Activated naive CD8-positive, alpha-beta T cell treated with anti-CD3 and anti-CD28 coated beads for 36 hours (primary cell): ENCODE measurements at places on chromosomes 2 and 18. TPM values are rescaled to one million over a fixed set of nuclear protein-coding genes. Genes with fewer than 3 reads are reported as not detected.
A peak's percentile ranks its signal among the peaks of the same experiment; 100 is the strongest.

The NTSR2 gene
- total RNA-seq = not detected

The COPS9 gene
- total RNA-seq = 158 TPM

The AMER3 gene
- not detected for total RNA-seq

The CWC22 gene
- 30.6 TPM for total RNA-seq

The TUBA4B gene
- total RNA-seq = not detected

The PMS1 gene
- 48.8 TPM for total RNA-seq

- no peak overlapping the region for H3K27ac ChIP-seq
- peaks cover 4% of the 10 kb centered on the region for H3K27me3 ChIP-seq
- no peak for DNase-seq
- H3K4me3 ChIP-seq = no peak overlapping the region
- H3K36me3 ChIP-seq = no peaks in the 10 kb centered on the region
Measured at GRCh38 chr18:51300912-51301311, 103.4 kb upstream of the MEX3C start.

GRCh38 chr2:102187496-102188150 lies 800 bp downstream of the IL1RL2 start:
- H3K27ac ChIP-seq = peak overlapping the region; percentile 85
- H3K27me3 ChIP-seq = peaks cover 37% of the 10 kb centered on the region
- peak overlapping the region; percentile 76 for H3K4me3 ChIP-seq
- H3K36me3 ChIP-seq = peaks cover 6% of the 10 kb centered on the region
- peak; percentile 51 for DNase-seq
- H3K4me1 ChIP-seq = peaks cover 11% of the 10 kb centered on the region

- DNase-seq = no peak
- no peak overlapping the region for H3K27ac ChIP-seq
- H3K27me3 ChIP-seq = no peaks in the 10 kb centered on the region
- H3K4me1 ChIP-seq = peaks cover 8% of the 10 kb centered on the region
Measured at GRCh38 chr2:169871994-169872393, 44.7 kb downstream of the UBR3 start.

GRCh38 chr18:31835528-31836133 lies 75.0 kb upstream of the SLC25A52 start:
- H3K27ac ChIP-seq = no peak overlapping the region
- no peaks in the 10 kb centered on the region for H3K4me1 ChIP-seq

DNA sequence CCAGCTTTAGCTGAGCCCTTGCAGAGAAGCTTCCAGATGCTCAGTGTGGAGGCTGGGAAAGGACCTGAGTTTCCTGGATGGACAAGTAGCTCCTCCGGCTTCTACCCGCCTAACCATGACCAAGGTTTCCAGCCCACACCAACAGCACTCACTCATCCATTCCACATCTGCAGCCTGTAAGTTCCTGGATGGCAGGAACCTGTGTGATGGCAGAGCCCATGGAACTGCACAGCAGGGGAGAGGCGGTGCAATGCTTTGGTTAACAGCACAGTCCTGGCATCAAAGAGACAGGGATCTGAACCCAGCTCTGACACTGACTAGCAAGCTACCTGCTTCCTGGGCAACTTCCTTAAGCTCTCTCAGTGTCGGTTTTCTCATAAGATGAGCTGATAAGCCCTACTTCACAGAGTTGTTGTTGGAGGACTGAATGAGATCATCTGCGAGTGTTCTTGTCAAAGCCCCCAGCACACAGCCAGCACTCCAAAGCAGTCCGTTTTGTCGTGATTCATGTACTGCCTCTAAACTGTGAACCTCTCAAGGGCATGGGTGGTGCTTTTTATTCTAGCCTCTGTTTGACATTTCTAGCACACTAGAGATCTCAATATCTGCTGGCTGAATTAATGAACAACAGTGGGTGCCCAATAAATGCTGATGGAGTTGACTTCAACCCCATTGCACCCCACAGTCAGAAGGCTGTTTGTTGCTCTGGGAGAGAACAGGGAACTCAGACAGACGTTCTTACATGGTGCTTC lies 41.6 kb upstream of the OTOF start:
- H3K27me3 ChIP-seq = no peaks in the 10 kb centered on the region
- peaks cover 13% of the 10 kb centered on the region for H3K4me1 ChIP-seq
- DNase-seq = no peak
- H3K27ac ChIP-seq = no peak overlapping the region

- DNase-seq = no peak
- no peak overlapping the region for H3K27ac ChIP-seq
- H3K27me3 ChIP-seq = no peaks in the 10 kb centered on the region
- H3K4me1 ChIP-seq = no peaks in the 10 kb centered on the region
- H3K4me3 ChIP-seq = no peak overlapping the region
- peaks cover 4% of the 10 kb centered on the region for H3K36me3 ChIP-seq
Measured at GRCh38 chr2:160820691-160821090, 327.1 kb upstream of the RBMS1 start.

DNA sequence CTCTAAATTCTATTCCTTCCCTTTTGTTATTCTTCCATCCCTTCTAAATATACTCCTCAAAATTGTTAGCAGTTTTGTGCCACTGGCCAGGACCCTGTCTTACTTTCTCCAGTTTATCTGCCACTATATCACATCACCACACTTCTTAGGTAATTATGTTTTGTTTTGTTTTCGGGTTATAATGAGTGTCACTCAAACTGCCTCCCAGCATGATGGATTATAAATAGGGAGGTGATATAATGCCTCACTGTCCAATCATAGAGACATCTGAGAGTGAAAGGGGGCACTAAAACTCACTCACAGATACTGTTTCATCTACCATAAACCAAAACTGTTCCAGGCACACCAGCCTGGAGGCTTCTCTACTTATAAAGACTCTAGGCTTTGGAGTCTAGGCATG lies 3.5 kb downstream of the RSAD2 start:
- no peaks in the 10 kb centered on the region for H3K27me3 ChIP-seq
- peaks cover 48% of the 10 kb centered on the region for H3K4me1 ChIP-seq
- no peaks in the 10 kb centered on the region for H3K36me3 ChIP-seq
- DNase-seq = no peak
- H3K4me3 ChIP-seq = peak overlapping the region; percentile 15

DNA sequence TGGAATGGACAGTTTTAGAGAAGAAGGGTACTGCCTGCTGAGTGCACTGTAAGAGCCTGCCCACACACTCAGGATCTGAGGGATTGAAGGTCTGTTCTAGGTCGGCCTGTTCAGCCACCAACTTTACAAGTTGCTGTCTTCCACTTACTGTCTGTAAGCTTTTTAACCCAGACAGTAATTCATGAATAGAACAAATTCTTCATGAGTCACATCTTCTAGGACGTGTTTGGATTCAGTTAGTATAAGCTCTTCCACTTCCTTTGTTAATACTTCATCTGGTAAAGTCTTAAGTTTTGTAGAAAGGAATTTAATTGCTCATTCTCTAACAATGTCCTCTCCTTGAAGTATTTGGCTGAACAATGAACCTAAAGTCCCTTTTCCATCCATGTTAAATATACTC lies 74.6 kb downstream of the PDE11A start:
- H3K27me3 ChIP-seq = no peaks in the 10 kb centered on the region
- H3K4me3 ChIP-seq = no peak overlapping the region
- no peaks in the 10 kb centered on the region for H3K4me1 ChIP-seq
- no peaks in the 10 kb centered on the region for H3K36me3 ChIP-seq
- DNase-seq = no peak
- no peak overlapping the region for H3K27ac ChIP-seq

DNA sequence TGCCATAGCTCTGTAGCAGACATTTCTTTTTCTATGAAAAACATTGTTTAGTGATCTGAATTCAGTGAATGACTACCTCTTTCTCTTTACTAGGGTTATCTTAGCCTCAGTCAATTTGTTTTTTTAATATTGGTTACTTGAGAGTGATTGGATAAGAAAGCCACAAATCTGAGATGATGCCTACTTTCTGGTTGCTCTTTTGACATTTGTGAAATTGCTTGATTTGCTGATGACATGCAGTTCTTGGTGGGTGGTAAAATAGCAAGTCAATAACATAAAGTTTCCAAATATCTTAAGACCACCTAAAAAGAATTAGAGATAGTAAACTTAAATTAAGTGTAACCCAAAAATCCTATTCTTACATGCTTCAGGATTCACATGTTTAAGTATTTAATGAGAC lies 199.5 kb upstream of the STON1 start:
- DNase-seq = no peak
- H3K36me3 ChIP-seq = peaks cover 25% of the 10 kb centered on the region
- no peak overlapping the region for H3K4me3 ChIP-seq
- peaks cover 43% of the 10 kb centered on the region for H3K4me1 ChIP-seq
